H1 (cell line): ENCODE measurements at places on chromosomes 16 and 17.

GRCh38 chr17:45016237-45016636 lies 35.2 kb downstream of the DCAKD start:
- DNase-seq, result no peak
- H3K27me3 ChIP-seq, result peaks cover 19% of the 10 kb centered on the region
- H3K36me3 ChIP-seq, result no peaks in the 10 kb centered on the region
- peaks cover 9% of the 10 kb centered on the region for H3K4me1 ChIP-seq
- H3K4me3 ChIP-seq, result no peak overlapping the region
- no peak overlapping the region; the same call in 1 of the 2 replicates for H3K27ac ChIP-seq

DNA sequence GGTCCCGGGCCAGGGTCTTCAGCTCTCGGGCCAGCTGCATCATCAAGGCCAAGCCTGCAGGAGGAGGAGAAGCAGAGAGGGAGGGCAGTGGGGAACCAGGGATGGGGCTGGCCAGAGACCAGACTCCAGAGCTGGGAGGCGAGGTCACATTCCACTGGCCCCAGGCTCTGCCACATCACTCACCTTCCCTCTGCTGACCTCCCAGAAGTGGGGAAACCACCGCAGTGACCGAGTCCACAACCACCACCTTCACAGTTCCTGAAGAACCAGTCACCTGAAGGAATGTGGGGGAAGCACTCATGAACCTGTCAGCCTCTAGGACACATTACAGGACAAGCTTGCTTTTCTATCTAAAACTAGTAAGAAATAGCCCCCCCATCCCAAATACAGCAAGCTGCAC lies 16.4 kb downstream of the RAD51D start:
- no peak overlapping the region for H3K27ac ChIP-seq
- no peaks in the 10 kb centered on the region for H3K4me1 ChIP-seq
- H3K27me3 ChIP-seq, result no peaks in the 10 kb centered on the region
- DNase-seq, result no peak
- H3K36me3 ChIP-seq, result peaks cover 7% of the 10 kb centered on the region

- no peak for DNase-seq
- H3K4me3 ChIP-seq, result no peak overlapping the region
- no peaks in the 10 kb centered on the region for H3K4me1 ChIP-seq
- no peak overlapping the region for H3K27ac ChIP-seq
- H3K27me3 ChIP-seq, result no peaks in the 10 kb centered on the region
Measured at GRCh38 chr16:31298958-31299357, 39.2 kb downstream of the ITGAM start.

- no peaks in the 10 kb centered on the region for H3K36me3 ChIP-seq
- H3K27me3 ChIP-seq, result no peaks in the 10 kb centered on the region
- peaks cover 5% of the 10 kb centered on the region for H3K4me1 ChIP-seq
- H3K4me3 ChIP-seq, result no peak overlapping the region
- no peak overlapping the region for H3K27ac ChIP-seq
Measured at GRCh38 chr17:52751051-52751450, 592.5 kb upstream of the CA10 start.

DNA sequence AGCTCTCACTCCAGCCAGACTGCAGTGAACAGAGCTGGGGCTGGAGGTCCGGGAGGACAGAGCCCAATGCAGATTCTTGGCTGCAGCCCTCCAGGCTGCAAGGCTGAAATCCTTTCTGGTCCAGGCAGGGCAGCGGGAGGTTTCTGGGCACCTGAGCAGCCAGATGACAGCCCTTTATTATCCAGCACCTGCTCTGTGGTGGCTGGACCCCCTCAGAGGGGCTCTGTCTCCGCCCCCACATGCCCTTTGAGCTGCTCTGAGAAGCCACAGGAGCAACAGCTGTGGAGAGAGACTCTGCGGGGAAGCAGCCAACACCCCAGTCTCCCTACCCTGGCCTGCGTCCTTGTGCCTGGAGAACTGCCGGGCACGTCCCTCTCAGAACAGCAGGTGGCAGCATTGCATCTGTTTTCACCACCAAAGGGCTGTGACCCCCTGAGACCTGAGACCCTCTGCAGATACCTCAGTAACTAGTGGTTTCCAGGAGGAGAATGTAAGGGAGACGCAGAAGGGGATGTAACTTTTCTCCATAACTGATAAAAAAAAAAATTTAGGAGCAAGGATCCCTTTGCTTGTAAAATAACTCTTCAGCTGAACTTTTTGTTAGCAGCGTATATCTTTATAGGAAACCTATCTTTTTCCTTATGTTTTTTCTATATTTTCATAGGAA lies 3.7 kb upstream of the CNP start:
- H3K36me3 ChIP-seq, result no peaks in the 10 kb centered on the region
- H3K27ac ChIP-seq, result no peak overlapping the region
- H3K4me1 ChIP-seq, result peaks cover 2% of the 10 kb centered on the region
- no peaks in the 10 kb centered on the region for H3K27me3 ChIP-seq

DNA sequence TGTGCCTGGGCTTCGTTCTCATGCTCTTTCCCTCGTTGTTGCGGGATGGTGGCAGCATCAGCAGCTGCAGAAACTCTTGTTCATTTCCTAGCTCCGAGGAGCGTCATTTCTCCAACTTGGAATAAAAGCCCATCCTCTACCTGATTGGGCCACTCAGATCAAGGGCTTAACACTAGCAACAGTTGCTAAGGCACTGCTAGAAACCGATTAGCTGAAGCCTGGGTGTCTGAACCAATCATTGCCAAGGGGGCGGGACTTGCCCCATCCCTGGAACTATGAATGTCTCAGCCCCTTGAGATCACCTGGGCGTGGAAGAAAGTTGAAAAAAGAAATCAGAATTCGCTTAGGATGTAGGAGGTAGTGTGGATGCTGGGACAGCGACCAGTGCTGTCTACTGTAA lies 145.3 kb downstream of the FOXL1 start:
- no peak overlapping the region for H3K27ac ChIP-seq
- no peak overlapping the region for H3K4me3 ChIP-seq
- H3K36me3 ChIP-seq, result no peaks in the 10 kb centered on the region
- H3K4me1 ChIP-seq, result no peaks in the 10 kb centered on the region
- DNase-seq, result no peak

DNA sequence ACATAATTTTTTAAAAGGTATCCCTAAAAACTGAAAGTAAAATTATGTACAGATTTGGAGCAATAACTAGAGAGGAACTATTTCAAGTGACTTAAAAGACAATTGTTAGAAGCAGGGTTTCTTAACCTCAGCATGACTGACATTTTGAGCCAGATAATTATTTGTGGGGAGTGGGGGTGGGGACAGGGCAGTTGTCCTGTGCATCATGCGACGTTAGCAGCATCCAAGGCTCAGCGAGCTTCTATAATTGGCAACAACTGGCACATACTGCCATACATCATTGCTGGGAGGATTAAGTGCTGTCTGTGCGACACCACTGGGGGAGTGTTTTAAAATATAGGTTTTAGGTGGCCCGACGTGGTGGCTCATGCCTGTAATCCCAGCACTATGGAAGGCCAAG lies 27.1 kb downstream of the GABARAPL2 start:
- H3K4me1 ChIP-seq, result peaks cover 17% of the 10 kb centered on the region
- no peak overlapping the region for H3K27ac ChIP-seq
- no peak for DNase-seq
- no peaks in the 10 kb centered on the region for H3K27me3 ChIP-seq
- no peaks in the 10 kb centered on the region for H3K36me3 ChIP-seq
- no peak overlapping the region for H3K4me3 ChIP-seq

DNA sequence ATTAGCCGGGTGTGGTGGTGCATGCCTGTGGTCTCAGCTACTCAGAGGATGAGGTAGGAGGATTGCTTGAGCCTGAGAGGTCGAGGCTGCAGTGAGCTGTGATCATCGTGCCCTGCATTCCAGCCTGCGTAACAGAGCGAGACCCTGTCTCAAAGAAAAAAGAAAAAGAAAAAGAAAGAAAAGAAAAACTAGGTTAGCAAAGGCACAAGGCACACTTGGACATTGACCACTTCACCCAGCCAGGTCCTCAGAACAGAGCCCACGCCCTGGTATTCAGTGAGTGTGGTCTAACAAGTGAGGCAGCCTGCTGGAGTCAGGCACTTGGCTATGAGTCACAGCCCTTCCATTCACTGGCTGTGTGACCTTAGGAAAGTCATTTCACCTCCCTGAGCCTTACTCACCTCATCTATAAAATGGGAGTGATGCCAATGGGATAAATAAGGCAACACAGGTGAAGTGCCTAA lies 10.4 kb downstream of the MILR1 start:
- no peak overlapping the region for H3K4me3 ChIP-seq
- no peak for DNase-seq
- H3K4me1 ChIP-seq, result no peaks in the 10 kb centered on the region

DNA sequence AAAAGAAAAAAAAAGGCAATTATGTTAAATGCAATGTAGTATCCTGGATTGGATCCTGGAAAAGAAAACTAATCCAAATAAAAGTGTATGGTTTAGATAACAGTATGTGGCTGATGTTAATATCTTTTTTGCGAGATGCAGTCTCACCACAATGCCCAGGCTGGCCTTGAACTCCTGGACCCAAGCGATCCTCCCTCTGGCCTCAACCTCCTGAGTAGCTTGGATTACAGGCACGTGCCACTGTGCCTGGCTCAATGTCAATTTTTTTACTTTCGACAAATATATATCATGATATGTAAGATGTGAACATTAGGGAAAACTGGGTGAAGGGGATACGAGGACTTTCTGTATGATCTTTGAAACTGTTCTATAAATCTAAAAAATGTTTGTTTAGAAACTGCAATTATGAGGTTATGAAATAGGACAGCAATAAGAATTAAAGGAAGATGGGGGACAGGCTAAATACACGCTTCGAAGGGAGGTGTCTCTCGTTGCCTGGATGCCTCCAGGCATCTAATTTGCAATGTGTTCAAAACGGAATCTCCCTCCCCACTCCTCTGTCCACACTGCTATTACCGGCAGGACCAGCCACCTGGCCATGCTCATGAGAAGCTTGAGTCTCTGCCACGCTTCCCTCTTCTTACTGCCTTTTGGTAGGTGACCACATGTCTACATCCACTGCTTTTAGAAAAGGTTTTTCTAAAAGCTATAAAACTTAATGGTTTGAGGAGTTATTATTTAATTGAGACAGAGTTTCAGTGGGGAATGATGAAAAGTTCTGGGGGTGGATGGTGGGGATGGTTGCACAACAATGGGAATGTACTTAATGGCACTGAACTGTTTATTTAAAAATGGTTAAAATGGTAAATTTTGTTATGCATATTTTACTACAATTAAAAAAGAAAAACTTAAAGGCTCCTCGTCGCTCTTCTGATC lies 15.2 kb downstream of the UBE2O start:
- no peak overlapping the region for H3K4me3 ChIP-seq
- no peak overlapping the region for H3K27ac ChIP-seq
- DNase-seq, result no peak
- H3K36me3 ChIP-seq, result no peaks in the 10 kb centered on the region
- no peaks in the 10 kb centered on the region for H3K27me3 ChIP-seq

DNA sequence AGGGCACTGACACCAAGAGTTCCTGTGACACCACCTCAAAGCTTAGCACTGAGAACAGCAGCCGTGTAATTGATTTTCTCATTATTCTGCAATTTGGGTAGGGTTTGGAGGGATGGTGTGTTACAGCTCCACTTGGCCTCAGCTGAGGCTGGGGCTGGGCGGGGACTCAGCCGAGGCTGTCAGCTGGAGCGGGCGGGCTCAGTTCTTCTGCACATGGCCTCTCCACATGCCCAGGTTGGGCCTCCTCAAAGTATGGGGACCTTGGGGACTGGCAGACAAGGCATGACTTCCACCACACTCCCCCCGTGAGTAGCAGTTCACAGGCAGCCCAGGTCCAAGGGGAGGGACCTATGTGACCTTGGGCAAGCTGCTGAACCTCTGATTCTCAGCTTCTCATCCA lies 171.5 kb downstream of the IRF8 start:
- H3K4me1 ChIP-seq, result peaks cover 2% of the 10 kb centered on the region
- H3K36me3 ChIP-seq, result no peaks in the 10 kb centered on the region
- H3K27me3 ChIP-seq, result no peaks in the 10 kb centered on the region
- H3K4me3 ChIP-seq, result no peak overlapping the region
- no peak for DNase-seq
- H3K27ac ChIP-seq, result no peak overlapping the region

- no peak for DNase-seq
- no peaks in the 10 kb centered on the region for H3K27me3 ChIP-seq
- no peak overlapping the region for H3K27ac ChIP-seq
- no peaks in the 10 kb centered on the region for H3K4me1 ChIP-seq
Measured at GRCh38 chr17:13933441-13934276, 135.6 kb upstream of the COX10 start.

- H3K27me3 ChIP-seq, result no peaks in the 10 kb centered on the region
- no peak overlapping the region for H3K27ac ChIP-seq
- H3K4me1 ChIP-seq, result no peaks in the 10 kb centered on the region
- no peaks in the 10 kb centered on the region for H3K36me3 ChIP-seq
- no peak for DNase-seq
Measured at GRCh38 chr16:3953728-3954410, 73.4 kb upstream of the CREBBP start.

DNA sequence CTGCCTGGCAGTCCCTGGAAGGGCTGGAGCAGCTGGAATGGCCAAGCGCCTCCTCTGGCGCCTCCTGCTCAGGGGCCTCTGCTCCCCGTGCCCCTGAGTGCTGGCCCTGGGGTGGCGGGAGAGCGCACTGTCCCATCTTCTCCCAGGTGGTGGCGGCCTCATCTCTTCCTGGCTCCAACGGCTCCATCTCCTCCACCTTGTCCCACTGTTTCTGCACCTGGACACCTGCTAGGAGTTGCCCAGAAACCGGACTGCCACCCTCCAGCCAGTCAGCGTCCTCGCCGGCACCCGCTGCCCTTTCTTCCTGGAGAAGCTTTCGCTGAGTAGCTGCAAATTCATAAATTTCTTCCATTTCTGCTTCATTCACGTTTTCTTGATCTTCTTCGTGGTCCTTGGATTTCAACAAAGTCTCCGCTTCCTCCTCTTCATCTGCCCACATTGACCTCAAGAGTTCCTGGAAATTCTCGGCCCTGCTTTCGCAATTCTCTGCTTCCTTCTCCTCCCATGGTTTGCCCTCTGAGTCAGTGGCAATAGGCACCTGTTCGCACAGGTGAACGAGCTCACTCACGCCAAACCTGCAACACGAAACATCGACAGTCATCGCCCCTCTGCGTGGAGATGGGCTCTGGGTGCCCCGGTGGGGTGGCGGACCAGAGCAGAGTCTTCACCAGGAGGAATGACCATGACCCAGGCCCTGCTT lies 13.7 kb upstream of the NLRC3 start:
- no peak overlapping the region; the same call in 1 of the 2 replicates for H3K27ac ChIP-seq
- no peak for DNase-seq
- H3K36me3 ChIP-seq, result peaks cover 5% of the 10 kb centered on the region; the same call in 1 of the 2 replicates
- H3K4me3 ChIP-seq, result no peak overlapping the region

- DNase-seq, result no peak
- H3K27ac ChIP-seq, result no peak overlapping the region
- no peaks in the 10 kb centered on the region for H3K36me3 ChIP-seq
- H3K27me3 ChIP-seq, result no peaks in the 10 kb centered on the region
- H3K4me1 ChIP-seq, result peaks cover 3% of the 10 kb centered on the region
Measured at GRCh38 chr17:36813957-36814563, 123.2 kb upstream of the LHX1 start.

- H3K4me1 ChIP-seq, result peaks cover 8% of the 10 kb centered on the region
- H3K4me3 ChIP-seq, result no peak overlapping the region
- no peak for DNase-seq
- H3K36me3 ChIP-seq, result no peaks in the 10 kb centered on the region
Measured at GRCh38 chr16:56604966-56605365, 3.4 kb upstream of the MT2A start.

- H3K4me1 ChIP-seq, result no peaks in the 10 kb centered on the region
- no peaks in the 10 kb centered on the region for H3K36me3 ChIP-seq
- H3K27ac ChIP-seq, result no peak overlapping the region
- no peak for DNase-seq
- no peaks in the 10 kb centered on the region for H3K27me3 ChIP-seq
- H3K4me3 ChIP-seq, result no peak overlapping the region
Measured at GRCh38 chr17:67434061-67434525, 57.0 kb downstream of the PITPNC1 start.

GRCh38 chr17:53950858-53951250 lies 128.1 kb downstream of the KIF2B start:
- H3K36me3 ChIP-seq, result no peaks in the 10 kb centered on the region
- no peak overlapping the region for H3K27ac ChIP-seq
- no peaks in the 10 kb centered on the region for H3K4me1 ChIP-seq
- no peak for DNase-seq
